ENCODE measurements at places on chromosomes 11 and 22. TPM values are rescaled to one million over a fixed set of nuclear protein-coding genes. Genes with fewer than 3 reads are reported as not detected.

Gene SRRD
- 28.0 TPM for total RNA-seq

Gene TTC12
- total RNA-seq = 21.8 TPM

Gene SMIM35
- not detected for total RNA-seq

DNA sequence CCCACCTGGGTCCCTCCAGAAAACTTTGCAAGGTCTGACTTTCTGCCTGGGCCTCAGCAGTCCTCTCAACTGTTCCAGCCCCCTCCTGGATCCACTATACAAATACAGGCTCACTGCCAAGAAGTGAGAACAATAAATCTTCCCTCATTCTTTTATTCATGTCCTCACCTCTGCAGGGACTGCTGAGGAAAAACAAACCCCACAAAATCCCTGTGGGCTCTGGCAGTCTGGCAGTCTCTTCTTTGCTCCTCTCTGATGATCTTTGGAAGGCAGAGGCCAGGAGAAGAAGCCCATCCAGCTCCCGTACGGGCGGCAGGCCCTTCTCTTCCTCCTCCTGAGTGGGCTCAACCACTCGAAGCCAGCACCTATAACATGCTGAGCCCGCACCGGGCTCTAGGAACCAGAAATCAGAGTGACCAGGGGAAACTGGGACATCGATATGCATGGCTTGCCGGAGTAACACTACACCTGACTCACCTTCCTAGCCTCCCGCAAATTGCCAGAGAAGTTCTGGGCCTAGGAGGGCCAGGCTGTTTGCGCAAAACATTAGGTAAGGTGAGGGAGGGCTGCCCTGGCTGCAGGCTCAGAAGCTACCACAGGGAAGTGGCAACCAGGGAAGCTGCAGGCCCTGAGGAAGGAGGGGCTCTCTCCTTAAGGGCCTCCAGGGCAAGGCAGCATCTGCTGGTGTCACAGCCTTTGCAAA is 24.2 kb downstream of the TMPRSS5 start:
- no peak overlapping the region for H3K27ac ChIP-seq
- no peak for DNase-seq
- H3K4me1 ChIP-seq = peaks cover 9% of the 10 kb centered on the region
- no peak overlapping the region for H3K4me3 ChIP-seq
- H3K36me3 ChIP-seq = no peaks in the 10 kb centered on the region

- DNase-seq = no peak
- no peak overlapping the region for H3K27ac ChIP-seq
- no peaks in the 10 kb centered on the region for H3K27me3 ChIP-seq
- H3K4me3 ChIP-seq = no peak overlapping the region
- no peaks in the 10 kb centered on the region for H3K36me3 ChIP-seq
Measured at GRCh38 chr11:35167426-35167954, 28.5 kb downstream of the CD44 start.

Data from neural progenitor cell (in vitro differentiated cells).